ENCODE measurements at places on chromosomes 1 and 21. TPM values are rescaled to one million over a fixed set of nuclear protein-coding genes. Genes with fewer than 3 reads are reported as not detected.

Gene TAF5L
- 30.7 TPM for total RNA-seq

Gene ATAD3C
- 1.0 TPM for total RNA-seq

Gene BTBD19
- 4.5 TPM for total RNA-seq

Gene CR1
- 0.08 TPM for total RNA-seq

Gene FCRLB
- 0.97 TPM for total RNA-seq

Gene CLIC6
- 0.21 TPM for total RNA-seq

Gene LCE3E
- total RNA-seq: not detected

Gene WNT9A
- not detected for total RNA-seq

Gene FBXO2
- total RNA-seq: 6.0 TPM

Gene TBX15
- total RNA-seq: not detected
